ENCODE measurements at places on chromosomes 1 and 21. TPM values are rescaled to one million over a fixed set of nuclear protein-coding genes. Genes with fewer than 3 reads are reported as not detected.

DNA sequence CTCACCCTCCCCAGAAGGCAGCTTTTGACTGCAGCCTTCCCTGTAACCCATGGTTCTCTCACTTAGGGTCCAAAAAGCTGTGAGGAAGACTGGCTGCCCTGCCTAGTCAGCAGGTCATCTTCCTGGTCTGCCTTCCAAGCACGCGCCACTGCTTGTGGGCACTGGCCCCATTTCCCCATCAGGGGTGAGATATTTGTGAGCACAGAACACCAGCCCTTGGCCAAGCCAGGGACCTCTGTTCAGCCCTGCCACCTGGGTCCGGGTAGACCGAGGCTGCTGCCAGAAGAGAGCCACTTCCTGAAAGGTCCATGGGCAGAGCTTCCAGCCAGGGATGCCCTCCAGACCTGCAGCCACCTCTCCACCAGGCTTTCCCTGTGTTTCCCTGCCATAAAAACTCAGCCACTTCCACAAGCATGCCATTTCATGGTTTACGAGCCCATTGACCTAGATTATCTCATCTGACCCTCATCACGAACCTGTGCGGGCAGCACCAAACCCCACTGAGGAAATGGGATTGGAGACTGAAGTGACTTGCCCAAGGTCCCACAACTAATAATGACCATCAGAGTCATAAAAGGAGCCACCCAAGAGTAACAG lies 40.5 kb downstream of the GLIS1 start:
- no peak for DNase-seq

DNA sequence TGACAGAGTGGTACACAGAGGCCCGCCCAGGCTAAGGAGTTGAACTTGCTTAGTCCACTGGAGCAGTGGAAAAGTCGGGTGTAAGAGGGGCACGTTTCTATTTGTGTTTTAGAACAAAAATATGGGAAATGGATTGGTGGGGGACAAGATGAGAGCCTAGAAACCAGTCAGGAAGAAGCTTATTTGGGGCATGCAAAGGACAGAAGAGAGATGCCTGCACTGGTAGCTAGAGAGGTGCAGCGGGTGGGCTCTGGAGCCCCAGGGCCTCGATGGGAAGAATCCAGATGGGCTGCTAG lies 1.2 kb upstream of the LIN9 start:
- DNase-seq = no peak

GRCh38 chr1:9824702-9825089 lies 931 bp upstream of the CLSTN1 start:
- DNase-seq = no peak

GRCh38 chr1:83836543-83836942 lies 162.4 kb downstream of the TTLL7 start:
- no peak for DNase-seq

PIGR gene
- total RNA-seq = not detected

MEGF6 gene
- total RNA-seq = 57.6 TPM

SLAMF6 gene
- not detected for total RNA-seq

Measured in glomerular endothelial cell (primary cell).